ENCODE measurements at places on chromosomes 6 and 20.

DNA sequence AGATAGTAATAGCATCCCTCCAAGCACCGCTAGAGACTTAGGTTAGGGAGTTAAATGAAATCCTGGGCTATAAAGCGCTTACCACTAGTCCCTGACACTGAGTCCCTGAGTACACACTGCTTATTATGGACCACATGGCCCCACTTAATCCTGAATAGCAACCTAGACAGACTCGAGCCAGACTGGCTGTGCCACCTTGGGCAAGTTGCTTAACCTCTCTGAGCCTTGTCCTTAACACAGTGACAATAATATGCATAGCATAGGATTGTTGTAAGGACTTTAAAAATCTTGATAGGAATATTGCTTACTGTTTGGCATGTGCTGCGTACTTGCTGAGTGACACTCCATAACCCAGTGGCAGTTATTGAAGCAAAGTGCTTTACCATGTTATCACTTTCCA lies 125.6 kb upstream of the SASH1 start:
- DNase-seq: no peak

DNA sequence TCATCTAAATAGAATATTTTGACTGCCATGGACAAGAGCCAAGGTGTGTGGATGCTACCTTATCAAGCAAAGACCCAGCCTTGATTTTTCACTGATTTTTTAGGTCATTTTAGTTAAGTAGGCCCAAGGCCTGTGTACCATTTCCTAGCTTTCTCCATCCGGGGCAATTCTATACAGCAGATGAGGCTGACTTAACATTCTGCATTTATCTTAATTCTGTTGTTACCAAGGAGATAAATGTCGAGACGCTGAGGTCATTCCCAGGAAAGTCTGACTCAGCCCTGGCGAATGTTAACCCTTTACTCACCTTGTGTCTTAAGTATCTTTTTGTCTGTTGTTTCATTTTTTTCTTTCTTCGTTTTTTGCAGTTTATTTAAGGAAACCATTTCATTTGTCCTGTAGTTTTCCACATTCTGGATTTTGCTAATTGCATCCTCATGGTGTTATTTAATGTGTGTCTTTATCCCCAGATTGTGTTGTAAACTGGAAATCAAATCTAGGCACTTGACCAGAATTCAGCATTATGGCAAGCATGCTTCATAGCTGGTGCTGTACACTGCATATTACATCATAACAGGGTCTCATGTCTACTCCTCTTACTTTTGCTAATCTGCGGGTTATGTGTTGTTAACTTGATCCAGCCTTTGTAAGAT lies 277.0 kb downstream of the CDKAL1 start:
- DNase-seq: peak; percentile 93

- no peak for DNase-seq
Observed at GRCh38 chr6:155103816-155104366, 108.8 kb downstream of the TIAM2 start.

GRCh38 chr6:149859938-149860337 lies 4.2 kb downstream of the LRP11 start:
- DNase-seq: no peak

DNA sequence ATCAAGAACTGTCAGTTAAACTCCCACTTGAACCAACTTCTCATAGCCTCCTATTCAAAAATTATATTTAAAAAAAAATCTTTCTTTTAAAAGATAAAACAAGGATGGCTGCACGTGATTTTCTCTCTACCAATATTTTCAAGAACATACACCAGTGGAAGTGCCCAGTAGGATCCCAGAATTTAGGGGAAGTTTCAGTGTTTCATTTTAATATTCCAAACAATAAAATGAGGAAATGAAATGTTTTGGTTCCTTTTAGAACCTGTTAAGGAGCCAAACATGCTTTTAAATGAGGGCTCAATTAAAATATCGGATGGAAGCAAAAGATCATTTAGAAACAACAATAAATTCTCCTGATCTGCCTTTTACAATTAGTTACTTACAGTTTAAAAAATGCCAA lies 26.4 kb upstream of the PRELID3B start:
- no peak for DNase-seq

DNA sequence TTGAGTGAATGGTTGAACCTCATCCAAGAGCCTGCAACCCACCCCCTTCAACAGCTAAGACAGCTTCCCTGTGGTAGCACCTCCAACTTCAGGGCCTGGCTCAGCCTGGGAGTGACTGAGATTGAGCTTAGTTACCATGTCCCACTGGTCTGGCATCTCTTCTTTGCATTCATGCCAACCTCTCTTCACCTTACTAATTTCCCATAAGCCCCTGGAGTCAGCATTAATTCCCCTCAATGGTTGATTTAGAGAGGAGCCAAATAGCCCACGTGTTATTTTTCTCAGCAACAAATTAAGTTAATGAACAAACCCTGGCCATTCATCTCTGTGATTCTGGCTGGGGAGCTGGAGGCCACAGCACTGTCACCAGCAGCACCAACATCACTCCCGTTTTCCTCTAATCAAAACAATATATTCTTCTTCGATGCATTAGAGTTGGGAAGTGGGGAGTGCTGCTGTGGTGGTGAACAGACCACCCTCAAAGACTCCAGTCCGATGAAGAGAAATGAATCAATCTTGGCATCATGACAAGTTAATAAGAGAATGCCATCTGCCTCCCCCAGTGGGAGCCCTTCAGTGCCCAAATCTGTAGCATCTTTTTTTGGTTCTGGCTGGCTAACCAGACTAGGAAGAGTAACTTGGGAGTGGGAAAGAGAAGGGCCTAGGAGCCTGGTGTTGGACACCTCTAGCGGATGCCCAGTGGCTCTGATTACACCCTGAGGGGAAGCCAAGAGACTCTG lies 316.9 kb upstream of the RNF24 start:
- no peak for DNase-seq

DNA sequence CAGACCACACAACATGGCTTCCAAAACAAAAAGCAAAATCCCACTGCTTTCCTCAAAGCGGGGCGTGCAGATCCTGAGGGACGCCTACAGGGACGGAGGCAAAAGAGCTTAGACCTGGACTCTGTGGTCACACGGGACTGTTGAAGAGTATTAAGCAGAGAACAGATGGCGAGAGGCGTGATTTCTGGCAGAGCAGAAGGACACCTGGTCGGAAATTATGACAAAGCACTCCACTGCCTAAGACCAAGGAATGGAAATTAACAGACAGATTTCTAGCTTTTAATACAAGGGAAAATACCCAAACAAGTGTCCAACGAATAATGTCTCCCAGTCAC lies 15.4 kb downstream of the CST7 start:
- DNase-seq: no peak

- no peak for DNase-seq
Observed at GRCh38 chr20:52103335-52103912, 88.2 kb downstream of the ZFP64 start.

DNA sequence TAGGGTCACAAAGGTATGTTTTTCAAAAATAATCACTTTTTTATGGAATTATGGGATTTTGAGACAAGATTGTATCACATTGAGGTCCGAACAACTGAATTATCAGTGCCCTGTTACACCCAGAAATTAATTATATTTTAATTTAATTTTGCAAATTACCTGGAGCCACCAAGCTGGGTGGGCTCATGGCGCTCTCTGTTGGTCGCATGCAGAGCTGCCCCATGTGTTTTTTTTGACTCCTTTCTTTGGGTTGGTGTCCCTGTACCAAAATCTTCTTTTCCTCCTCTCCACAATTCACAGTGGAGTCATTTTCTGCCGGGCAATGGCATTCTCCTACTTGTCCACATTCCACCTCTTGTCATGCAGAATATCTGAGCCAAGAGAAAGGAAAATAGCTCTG lies 38.9 kb upstream of the FRMD1 start:
- DNase-seq: no peak

- no peak for DNase-seq
Observed at GRCh38 chr6:46655803-46656202, 3.0 kb downstream of the SLC25A27 start.

DNA sequence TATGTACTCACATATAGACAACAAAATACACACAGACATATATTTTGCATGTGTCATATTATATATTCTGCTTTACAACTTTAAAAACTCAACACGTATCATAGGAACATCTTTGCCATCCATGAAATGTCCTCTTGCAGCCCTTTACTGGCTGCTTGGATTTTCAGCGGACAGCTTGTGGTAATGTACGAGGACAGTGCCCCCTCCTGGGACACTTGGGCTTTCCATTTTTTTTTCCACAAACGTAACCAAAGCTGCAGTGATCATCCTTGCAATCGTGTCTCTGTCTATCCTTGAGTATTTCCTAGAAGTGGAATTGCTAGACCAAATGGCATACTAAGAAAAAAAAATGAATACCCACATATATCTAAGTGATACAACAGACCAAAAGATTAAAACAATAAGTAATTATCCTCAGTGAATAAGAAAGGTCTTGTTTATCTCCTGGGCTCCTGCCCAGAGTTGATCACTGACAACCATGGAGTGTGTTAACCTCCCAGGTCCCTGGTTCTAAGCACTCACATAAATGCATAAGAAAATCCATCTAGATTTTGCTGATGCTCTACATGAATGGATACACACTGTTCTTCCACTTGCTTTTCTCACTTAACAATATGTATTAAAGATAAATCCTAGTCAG lies 18.1 kb downstream of the BPI start:
- peak; percentile 30 for DNase-seq

DNA sequence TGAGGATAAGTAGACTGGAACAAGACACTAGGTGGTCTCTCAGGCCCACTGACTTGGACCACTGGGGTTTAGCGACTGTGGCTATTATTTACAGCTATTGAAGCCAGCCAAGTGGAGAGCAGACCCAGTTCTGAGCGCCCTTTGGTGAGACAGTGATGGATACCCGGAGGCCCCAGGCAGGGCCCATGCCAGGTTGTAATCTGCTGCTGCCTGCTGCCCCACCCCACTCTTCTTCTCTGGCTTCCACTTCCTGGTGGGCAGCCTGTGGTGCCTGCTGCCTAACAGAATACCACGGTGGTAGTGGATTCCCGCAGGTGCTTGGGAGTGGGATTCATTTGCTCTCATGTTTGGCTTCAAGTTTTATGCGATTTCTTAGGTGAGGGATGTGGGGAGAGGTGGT lies 570 bp downstream of the RAB44 start:
- no peak for DNase-seq

GRCh38 chr6:84892671-84893070 lies 128.3 kb upstream of the TBX18 start:
- no peak for DNase-seq

DNA sequence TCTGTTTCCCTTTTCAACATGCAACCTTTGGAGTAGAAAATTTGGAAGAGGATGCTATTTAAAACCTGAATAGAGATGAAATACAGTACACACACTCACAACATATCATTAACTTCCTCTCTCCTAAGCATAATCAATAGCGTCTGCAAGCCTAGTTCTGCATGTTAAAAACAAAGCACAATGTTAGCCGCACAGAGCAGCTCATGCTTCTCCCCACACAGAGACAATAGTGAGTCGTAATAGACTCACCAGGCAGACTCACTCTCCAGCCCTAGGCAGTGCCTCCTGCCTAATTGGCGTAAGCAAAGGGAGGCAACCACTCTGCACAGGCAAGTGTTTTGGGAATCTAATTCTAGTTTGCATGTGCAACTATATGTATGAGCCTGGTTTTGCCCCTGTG lies 45.8 kb upstream of the ARID1B start:
- no peak for DNase-seq

- DNase-seq: no peak
Observed at GRCh38 chr6:50071921-50072320, 22.2 kb upstream of the DEFB112 start.

- no peak for DNase-seq
Observed at GRCh38 chr6:103113416-103113815, 1719.9 kb downstream of the GRIK2 start.

DNA sequence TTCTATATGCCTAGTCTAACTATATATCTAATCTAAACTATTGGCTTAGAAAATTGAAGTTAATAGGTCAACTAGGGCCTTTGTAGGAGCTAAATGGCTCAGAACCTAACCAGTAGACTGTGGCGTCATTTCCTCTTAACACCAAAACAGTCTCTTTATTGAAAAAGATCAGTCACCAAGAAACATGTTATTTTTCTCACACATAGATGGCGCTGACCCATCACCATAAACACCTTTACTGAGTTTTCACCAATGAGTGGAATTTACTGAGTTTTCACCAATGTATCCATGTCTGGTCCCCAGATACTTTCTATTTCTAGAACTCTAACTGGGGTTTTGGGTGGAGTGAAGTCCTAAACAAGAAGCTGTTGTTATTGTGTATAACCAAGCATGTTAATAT lies 636.0 kb downstream of the BCKDHB start:
- no peak for DNase-seq

- no peak for DNase-seq
Observed at GRCh38 chr20:38337561-38338140, 8.6 kb upstream of the LBP start.

- DNase-seq: no peak
Observed at GRCh38 chr20:13199279-13199678, 21.8 kb upstream of the ISM1 start.

GRCh38 chr20:9492067-9492466 lies 22.3 kb upstream of the LAMP5 start:
- no peak for DNase-seq

- DNase-seq: peak; percentile 3
Observed at GRCh38 chr6:85126485-85127167, 323.3 kb upstream of the NT5E start.

GRCh38 chr6:166989427-166990032 lies 9.7 kb upstream of the CEP43 start:
- no peak for DNase-seq

DNA sequence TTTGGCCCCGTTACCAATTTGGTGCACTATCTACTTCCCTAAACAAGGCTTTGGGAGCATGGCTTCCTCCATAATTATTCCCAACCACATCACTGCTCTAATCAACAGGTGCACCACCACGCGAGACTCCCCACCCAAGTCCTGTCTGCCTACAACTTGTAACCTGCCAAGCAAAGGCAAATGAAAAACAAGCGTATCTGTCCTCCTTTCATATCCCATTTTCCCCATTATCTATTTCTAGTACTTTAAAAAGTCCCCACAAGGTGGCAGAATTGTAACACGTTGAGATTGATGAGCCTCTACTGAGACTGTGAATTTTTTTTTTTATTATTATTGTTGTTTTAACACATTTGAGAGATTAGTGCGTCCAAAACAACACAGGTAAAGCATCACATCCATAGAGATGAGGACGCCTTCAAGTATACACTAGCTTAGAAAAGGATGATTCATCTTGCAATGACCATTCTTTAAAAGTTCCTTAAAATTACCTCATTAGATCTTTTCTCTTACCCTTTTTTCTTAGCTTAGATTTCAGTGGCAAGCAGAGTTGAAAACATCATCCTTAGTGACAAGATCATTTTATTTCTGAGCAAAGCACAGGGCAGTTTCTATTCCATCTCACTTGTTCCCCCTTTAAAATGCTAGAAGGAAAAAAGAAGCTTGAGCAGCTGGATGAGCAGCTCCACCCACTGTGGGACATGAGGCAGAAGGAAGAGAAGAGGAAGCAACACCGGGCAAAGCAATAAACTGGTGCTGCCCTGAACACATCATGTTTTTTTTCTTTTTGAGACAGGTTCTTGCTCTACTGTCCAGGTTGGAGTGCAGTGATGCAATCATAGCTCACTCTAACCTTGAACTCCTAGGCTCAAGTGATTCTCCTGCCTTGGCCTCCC lies 210.8 kb downstream of the ARHGAP18 start:
- no peak for DNase-seq

DNA sequence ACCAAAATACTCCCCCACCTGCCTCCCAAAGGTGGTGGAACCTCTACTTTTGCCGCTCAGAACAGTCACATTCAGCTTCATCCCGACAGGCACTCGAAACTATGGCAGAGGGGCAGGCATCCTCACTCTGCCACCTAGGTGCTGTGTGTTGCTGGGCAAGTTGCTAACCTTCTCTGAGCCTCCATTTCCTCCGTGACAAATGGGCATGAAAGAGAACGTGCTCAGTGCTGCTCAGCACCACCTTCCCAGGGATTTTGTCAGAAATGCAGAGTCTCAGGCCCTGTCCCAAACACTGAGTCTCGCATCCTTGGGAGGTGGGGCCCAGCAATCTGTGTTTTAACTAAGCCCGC lies 18.1 kb downstream of the ANKRD60 start:
- DNase-seq: no peak

All from pulmonary artery endothelial cell (primary cell).